IPS-NIHi11 (cell line): ENCODE measurements at places on chromosomes 4 and X.

- DNase-seq: no peak
Measured at GRCh38 chr4:61555789-61556188, 355.7 kb downstream of the ADGRL3 start.

GRCh38 chrX:103781062-103781402, 4.4 kb downstream of the PLP1 start:
- DNase-seq: no peak

DNA sequence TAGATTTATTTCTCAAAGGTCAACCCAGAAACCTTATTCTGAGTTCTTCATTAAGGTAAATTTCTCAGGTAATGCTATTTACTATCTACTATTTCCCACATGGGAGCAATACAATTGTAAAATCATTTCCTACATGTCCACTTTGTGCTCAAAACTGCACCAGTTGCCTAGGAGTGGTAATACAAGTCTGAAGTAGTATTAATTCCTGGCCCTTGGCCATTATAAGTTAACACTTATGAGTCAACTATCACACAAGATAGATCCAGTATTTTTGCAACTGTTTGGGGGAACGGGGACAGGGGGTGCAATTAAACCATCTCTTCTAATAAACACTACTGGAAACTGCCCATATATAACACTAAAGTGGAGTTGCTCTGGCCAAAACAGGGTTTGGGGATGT, 48.9 kb downstream of the ACSL4 start:
- DNase-seq: no peak

- no peak for DNase-seq
Measured at GRCh38 chr4:73312967-73313366, 54.4 kb upstream of the ANKRD17 start.

GRCh38 chrX:53398216-53398615, 24.2 kb downstream of the SMC1A start:
- no peak for DNase-seq

- DNase-seq: no peak
Measured at GRCh38 chrX:29662759-29663503, 552.4 kb upstream of the MAGEB2 start.

GRCh38 chr4:7750523-7750922, 189.1 kb downstream of the AFAP1 start:
- no peak for DNase-seq

DNA sequence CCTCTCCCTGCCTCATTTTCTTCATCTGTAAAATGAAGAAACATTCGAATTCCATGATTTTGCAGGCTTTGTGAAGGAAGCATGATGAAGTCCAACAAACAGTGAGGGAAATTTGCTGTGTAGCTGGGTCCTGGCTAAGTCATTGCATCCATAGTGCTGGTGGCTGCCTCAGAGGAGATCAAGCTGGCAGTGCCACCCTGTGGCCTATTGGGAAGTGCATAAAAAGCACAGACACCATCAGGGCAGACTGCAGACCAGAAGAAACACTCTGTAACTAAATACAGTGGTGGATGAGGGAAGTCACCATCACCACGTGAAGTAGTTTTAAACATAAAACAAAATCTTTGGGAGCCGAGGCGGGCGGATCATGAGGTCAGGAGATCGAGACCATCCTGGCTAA, 40.7 kb upstream of the DDX3X start:
- no peak for DNase-seq

GRCh38 chrX:154300816-154301215, 5.2 kb downstream of the TKTL1 start:
- no peak for DNase-seq
